Immature natural killer cell (primary cell): ENCODE measurements at places on chromosomes 1 and 21.

- DNase-seq = no peak
Observed at GRCh38 chr1:16394977-16395376, 27.9 kb downstream of the SZRD1 start.

- no peak for DNase-seq
Observed at GRCh38 chr1:182330303-182330702, 61.3 kb downstream of the GLUL start.

- DNase-seq = no peak
Observed at GRCh38 chr1:119766374-119766794, 2.3 kb downstream of the HMGCS2 start.

DNA sequence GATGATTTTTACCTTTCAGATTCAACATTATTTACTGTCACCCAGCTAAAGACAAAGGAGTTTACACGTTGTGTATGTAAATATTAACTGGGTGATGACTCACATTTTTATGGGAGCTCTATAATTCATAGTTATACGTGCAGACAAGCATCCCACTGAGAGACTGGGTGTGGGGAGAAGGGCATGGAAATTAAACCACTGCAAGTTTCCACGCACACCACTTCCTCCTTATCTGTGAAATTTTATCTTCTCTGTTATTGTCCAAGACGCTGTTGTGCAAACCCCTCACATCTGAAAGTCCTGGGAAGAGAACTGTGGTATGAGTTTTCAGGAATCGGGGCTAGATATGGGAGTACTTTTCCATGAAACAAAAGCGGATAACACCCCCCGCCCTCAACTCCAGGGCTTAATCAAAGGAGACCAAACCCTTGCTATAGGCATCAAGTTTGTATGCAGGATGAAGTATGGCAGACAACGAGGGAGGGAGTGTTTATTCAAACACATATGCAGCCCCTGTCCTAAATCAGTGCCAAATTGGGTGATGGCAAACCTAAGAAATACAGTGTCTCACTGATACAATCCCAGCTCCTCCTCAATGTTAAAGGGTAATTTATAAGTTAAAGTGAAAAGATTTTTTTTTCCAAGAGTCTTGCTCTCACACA lies 23.3 kb upstream of the DPT start:
- DNase-seq = no peak

GRCh38 chr1:239819096-239819495 lies 272.6 kb upstream of the FMN2 start:
- peak; percentile 10 for DNase-seq

- DNase-seq = no peak
Observed at GRCh38 chr1:218900615-218901014, 273.1 kb upstream of the LYPLAL1 start.
